Hindlimb muscle (tissue), 1 donor: ENCODE measurements at places on chromosomes 11 and 22.

DNA sequence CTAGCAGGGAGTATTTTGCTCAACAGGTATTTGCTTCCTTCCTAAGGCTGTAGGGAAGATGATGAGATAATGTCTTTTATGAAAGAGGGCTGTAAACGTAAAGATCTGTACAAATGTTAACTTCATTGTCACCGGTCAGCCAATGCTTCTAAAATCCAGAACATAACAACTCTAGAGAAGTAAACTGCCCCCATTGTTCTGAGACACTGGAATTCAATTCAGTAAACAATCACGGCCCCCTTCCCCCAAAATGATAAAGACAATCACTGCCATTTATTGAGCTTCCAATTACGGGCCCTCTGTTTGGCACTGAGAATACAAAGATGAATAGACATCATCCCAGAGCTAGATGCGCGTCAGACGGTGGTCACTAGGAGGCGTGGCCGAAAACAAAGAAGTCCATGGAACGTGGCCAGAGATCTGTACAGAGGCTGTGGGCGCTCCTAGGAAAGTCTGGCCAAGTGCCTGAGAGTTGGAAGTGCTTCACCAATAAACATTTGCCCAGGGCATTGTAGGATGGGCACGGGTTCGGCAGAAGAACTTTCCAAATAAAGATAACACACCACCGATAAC lies 576 bp downstream of the TMEM258 start:
- peak; percentile 85 for DNase-seq

DNA sequence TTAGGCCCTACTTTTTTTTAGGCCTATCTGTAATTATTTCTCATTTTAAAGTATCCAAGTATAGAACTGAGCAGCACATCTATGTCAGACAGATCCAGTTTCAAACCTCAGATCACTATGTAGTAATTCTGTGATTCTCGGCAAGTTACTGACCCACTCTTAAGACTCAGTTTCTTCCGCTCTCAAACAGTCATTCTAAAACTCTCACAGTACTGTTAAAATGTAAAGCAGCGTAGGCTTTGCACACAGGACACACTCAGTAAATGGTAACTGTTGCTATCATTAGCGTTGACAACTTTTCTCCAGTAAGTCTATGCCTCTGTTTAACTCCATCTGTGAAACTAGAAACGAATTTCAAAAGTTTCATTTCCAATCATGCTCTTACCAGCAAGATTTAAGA lies 277.1 kb downstream of the TTC28 start:
- DNase-seq, result no peak

GRCh38 chr11:119790476-119790875 lies 61.5 kb upstream of the NECTIN1 start:
- no peak for DNase-seq

- no peak for DNase-seq
These were observed 556.1 kb downstream of the SOX6 start for GRCh38 chr11:15800111-15800800.

- no peak for DNase-seq
These were observed 61.8 kb downstream of the BID start for GRCh38 chr22:17712441-17712840.

GRCh38 chr11:94507485-94507884 lies 4.8 kb upstream of the C11orf97 start:
- DNase-seq, result no peak

DNA sequence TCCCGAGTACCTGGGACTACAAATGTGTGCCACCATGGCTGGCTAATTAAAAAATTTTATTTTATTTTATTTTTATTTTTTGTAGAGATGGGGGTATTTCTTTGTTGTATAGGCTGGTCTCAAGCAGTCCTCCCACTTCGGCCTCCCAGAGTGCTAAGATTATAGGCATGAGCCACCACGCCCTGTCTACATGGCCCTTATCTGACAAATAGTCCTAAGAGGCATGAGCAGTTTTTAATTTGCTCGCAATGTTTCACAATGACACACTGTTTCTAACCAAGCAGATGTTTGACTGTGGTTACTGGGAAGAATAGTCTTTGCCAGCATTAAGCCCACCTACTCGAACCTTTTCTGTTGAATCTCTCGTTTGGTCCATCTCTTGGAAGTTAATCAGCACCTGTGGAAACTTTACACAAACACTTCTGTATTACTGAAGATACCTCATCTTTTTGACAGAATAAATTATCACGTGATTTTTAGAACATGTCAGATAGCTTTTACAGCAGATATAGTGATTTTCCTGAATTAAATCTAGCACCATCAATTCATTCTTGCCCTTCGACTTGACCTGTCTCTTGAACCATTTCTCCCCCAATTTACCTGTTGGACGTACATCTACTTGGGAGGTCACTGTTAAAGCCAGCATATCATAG lies 71.4 kb downstream of the MTMR3 start:
- DNase-seq, result no peak
